ENCODE measurements at places on chromosomes 2 and 18. TPM values are rescaled to one million over a fixed set of nuclear protein-coding genes. Genes with fewer than 3 reads are reported as not detected.

The NT5DC4 gene
- total RNA-seq = not detected

The CNRIP1 gene
- total RNA-seq = 39.8 TPM

The MROH2A gene
- not detected for total RNA-seq

The POTEF gene
- total RNA-seq = 0.27 TPM

The POTEI gene
- total RNA-seq = 0.27 TPM

The POTEC gene
- 0.09 TPM for total RNA-seq

The SCN7A gene
- total RNA-seq = 4.9 TPM

The FAP gene
- 24.0 TPM for total RNA-seq

The ANKRD53 gene
- total RNA-seq = 2.3 TPM

DNA sequence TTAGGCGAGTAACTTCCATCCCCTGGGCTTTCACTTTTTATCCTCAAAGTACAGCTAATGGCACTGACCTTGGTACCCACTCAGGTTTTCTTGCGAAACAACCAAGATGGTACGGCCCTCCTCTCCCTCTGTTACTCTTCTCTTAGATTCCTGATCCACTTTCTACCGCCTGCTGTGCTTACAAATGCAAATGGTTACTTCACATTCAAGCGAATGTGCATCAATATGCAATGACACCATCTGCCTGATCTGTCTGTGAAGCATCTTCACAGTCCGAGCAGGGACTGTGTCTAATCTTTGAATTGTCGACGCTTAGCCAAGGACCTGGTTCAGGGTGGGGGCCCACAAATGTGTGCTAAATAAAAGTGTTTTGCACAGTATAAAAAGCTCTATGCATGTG lies 112.2 kb downstream of the TRIB2 start:
- no peak for DNase-seq

DNA sequence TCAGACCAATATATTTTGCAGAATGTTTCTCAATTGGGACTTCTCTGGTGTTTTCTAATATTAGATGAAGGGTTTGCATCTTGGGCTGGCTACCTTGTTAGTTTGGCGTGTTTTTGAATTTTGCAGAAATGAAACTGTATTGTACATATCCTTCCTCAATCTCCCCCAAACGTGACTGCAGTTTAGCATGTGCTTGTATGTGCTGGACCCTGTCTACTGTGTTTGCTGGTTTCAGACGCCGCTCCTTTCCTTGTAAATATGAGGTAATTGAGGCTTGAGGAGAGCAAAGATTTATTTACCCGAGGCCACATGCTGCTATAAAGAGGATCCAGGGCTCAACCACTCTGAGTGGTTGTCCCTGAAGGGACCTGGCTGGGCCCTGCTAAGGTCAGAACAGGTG lies 57.2 kb downstream of the NGEF start:
- no peak for DNase-seq

- no peak for DNase-seq
Measured at GRCh38 chr2:27822049-27822448, 50.5 kb downstream of the MRPL33 start.

DNA sequence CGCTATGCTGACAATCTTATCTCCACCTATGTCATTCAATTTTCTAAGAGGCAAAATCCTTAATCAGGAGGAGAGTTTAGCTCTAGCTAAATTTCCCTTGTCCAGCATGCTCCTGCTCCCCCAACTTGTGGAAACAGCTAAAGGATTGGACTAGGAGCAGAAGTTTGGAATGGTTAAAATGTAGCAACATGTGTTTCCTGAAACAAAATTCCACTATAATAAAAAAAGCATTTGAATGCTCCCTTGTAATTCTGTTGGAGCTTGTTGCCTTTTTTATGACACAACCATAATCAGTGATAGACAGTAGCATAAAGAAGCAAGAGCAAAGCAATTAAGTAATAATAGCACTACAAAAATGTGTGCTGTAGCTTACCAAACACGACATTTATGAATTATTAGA lies 6.9 kb downstream of the ACTR3 start:
- no peak for DNase-seq

DNA sequence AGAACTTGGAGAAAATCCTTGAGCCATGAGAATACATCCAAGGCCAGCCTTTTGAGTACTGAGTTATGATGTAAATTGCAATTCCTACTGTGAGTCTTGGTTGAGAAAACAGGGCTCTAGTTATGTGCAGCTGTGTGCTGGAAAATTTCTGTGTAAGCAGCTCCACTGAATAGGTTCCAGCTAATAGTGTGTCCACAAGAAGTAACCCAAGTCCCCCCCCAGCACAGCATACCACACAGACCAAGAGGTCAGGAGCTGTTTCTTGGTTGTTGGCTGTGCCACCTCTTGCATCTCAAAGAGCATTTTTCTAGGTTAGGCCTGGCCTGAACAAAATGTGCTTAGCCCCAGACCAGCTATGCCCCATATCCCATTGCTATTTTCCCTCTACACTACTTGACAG lies 36.8 kb upstream of the APCDD1 start:
- no peak for DNase-seq

GRCh38 chr2:69641887-69642708 lies 1.4 kb downstream of the AAK1 start:
- no peak for DNase-seq

DNA sequence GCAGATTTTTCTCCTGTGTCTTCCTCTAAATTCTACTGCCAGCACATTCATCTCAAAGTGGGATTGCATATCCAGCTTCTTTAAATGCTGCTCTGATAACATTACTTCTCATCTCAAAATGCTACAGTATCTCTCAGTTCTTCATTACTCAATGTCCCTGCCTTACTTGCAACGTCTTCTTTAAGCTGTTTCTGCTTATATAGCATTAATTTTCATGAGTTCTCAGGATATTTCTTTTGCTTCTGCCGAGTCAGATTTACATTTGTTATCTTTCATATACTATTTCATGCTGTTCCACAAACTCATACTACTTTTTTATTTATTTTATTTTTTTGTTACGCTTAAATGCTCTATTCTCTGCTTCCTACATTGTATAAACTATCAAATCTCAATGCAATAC lies 1223.5 kb upstream of the FAM98A start:
- DNase-seq = no peak

GRCh38 chr2:195406886-195407603 lies 250.0 kb upstream of the SLC39A10 start:
- DNase-seq = no peak

GRCh38 chr2:239037559-239037910 lies 189.7 kb downstream of the TWIST2 start:
- no peak for DNase-seq

DNA sequence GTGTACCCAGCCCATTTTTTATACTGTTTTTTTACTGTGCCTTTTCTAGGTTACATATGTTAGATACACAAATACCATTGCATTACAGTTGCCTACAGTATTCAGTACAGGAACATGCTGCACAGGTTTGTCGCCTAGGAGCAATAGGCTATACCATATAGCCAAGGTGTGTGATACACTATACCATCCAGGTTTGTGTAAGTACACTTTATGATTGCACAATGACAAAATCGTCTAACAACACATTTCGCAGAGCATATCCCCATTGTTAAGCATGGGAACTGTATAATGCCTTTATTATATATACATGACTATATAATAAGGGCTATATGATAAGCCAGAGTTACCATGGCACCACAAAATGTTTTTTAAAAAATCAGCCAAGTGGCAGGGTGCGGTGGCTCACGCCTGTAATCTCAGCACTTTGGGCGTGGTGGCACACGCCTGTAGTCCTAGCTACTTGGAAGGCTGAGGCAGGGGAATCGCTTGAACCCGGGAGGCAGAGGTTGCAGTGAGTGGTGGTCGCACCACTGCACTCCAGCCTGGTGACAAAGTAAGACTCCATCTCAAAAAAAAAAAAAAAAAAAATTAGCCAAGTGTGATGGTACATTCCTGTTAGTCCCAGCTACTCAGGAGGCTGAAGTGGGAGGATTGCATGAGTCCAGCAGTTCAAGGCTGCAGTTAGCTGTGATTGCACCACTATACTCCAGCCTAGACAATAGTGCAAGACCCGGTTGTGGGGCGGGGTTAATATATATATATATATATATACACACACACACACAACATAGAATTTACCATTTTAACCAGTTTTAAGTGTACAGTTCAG lies 2.8 kb upstream of the CENPA start:
- no peak for DNase-seq

DNA sequence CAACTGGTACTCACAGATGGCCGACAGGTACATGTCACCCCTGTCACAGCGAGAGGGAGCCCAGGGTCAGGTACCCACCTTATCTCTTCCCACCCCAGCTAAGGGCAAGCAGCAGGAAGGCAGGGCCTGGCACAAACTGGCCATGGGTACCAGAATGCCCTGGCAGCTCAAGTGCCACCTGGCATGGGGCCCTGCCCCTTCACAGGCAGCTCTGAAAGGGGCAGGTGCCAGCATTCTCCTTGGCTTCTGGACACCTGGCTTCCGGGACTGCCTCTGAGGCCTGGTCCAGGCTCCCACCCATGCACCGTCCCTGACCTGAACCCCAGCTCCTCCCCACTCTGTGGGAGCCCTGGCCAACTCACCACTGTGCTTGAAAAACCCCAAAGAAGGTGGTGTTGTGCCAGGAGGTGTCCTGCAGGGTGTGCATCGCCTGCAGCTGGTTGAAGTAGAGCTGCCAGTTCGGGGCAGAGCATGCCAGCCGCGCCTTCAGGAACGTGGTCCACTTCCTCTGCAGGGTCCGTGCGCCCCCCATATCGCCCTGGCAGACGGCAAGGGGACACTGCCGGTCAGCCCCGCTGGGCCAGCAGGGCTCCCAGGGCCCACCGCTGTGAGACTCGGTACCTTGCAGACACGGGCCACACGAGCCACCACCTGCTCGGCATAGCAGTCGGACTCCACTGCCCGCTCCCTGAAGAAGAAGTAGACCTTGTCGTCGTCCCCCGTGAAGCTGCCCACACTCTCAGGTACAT lies 5.4 kb downstream of the SEMA4C start:
- peak; percentile 78 for DNase-seq

DNA sequence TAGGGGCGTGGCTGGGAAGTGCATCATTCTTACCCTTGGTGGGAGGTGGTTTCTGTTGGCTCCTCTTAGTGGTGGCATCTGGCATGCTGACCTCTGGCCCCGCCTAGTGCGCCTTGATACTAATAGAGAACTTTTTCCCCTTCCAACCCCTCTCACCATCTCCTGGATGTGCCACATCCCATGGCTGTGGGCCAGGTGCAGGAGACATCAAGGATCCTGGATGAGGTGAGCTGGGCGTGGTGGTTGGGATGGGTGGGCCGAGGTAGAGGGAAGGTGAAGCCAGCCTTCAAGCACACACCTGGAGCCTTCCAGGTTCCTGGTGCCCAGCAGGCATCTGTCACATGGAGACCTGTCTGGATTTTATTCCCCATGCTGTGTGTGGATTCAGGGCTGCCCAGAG lies 149.2 kb downstream of the DYSF start:
- no peak for DNase-seq

DNA sequence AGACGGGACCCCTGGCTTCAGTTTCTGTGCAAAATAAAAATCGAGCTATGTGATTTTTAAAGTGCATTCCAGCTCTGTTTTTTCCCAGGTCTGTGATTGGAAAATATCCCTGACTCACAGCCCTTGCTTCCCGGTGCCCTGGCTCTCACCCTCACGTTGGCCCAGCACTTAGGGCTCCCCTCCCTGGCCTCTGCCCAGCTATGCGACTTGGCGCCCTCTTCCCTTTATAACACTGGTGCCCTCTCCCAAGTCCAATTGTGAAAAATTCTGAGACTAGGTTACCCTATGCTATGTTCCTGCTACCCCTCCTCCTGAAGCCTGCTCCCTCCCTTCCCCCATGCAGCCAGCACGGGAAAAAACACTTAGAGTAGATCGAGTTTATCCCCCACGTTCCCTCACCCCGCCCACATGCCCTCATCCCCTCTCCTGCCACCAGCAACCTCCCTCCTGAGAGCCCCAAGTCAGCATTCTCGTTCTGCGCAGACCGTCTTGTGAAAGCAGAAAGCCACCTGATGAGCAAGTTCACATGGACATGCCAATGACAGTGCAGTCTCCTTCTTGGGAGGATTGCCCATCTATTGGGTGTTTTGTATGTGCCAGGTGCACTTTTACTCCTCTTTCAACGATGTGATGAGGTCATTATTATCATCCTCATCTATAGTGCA lies 228.8 kb downstream of the VAPA start:
- no peak for DNase-seq

- no peak for DNase-seq
Measured at GRCh38 chr2:140550821-140551220, 1580.0 kb downstream of the LRP1B start.

GRCh38 chr2:74735009-74735408 lies 81.0 kb downstream of the SEMA4F start:
- no peak for DNase-seq

GRCh38 chr2:27407798-27408491 lies 1.4 kb downstream of the PPM1G start:
- DNase-seq = no peak

GRCh38 chr18:26448714-26449159 lies 99.6 kb downstream of the KCTD1 start:
- no peak for DNase-seq

- DNase-seq = no peak
Measured at GRCh38 chr18:9734189-9734588, 26.1 kb downstream of the RAB31 start.

DNA sequence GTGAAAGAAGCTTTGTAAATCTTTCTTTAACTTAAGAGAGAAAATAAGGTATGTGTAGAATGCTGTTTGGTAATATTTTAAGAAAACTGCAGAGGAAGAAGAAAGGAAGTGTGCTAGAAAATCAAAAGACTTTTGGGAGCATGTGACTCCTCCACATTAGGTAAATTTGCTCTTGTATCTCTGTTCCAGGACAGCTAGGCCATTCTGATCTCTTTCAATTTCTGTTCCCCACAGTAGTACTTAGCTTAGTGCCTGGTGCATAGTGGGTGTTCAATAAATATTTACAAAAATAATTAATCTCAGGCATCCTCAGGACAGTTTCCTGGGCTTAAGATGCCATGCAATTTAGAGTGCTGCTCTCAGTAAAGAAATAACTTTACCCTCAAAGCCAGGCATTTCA lies 105.0 kb downstream of the GPD2 start:
- DNase-seq = no peak

- peak; percentile 16 for DNase-seq
Measured at GRCh38 chr2:43611987-43612894, 16.4 kb upstream of the THADA start.

DNA sequence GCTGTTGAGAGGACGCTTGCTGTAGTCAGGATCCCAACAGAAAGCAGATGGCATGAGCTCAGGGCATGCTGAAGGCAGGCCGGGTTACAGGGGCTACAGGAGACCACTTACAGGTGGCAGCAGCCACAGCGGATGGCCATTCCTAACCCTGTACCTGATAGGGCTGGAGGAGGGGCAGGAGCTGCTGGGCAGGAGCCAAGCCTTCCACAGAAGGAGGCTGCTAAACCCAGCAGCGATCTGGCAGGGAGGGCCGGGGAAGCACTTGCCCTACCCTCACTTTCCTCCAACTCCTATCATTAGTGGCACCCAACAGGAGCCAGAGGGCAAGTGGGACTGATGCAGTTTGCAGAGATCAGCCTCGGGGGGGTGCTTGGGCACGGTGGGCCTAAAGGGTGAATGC lies 2.0 kb downstream of the ASB18 start:
- DNase-seq = no peak

GRCh38 chr18:21362831-21363230 lies 120.8 kb downstream of the GREB1L start:
- no peak for DNase-seq

Measured in cerebellum (tissue), 4 donors.